ENCODE measurements at places on chromosomes 7 and 10.

DNA sequence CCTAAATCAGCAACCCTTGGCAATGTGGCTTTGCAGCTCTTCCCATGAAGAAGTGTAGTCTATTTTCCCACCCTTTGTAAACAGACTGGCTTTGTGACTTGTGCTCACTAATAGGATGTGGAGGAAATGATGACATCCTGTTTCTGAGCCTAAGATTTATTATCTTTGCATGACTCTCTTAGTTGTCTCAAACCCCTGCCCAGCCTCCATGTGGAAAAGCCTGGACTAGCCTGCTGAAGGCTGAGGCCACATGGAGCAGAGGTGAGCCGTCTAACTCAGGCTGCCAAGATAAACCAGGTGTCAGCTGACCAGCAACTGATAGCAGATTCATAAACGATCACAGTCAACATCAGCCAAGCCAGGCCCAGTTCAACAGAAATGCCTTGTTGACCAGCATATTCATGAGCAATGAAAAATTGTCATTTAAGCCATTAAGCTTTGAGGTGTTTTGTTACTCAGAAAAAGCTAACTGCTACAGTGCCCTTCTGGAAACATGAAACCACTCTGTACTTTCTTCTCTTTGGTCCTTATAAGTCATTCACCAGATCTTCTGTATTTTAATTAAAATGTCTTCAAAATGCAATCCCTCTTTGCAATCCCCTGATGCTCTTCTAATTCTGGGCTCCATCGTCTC is 586.3 kb upstream of the ANKRD30A start:
- no peak for DNase-seq

DNA sequence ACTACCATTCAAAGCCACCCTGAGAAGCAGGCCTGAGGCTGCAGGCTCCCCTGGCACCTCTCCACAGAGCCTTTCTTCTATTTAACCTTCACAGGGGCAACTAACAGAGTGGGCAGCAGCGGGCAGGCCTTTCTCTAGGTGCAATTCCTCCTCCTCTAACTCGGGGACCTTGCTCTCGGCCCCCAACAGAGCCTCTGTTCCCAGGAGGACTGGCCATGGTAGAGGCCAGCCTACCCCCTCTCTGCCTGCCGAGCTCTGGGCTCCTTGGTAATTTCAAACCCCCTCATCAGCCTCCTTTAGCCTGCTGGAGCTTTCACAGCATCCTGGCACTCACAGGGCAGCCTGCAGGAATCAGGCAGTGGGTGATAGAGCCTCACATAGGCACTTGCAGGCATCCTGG is 920.8 kb upstream of the ZNF722 start:
- no peak for DNase-seq

GRCh38 chr10:61280303-61280702 is 172.9 kb downstream of the TMEM26 start:
- DNase-seq = no peak

DNA sequence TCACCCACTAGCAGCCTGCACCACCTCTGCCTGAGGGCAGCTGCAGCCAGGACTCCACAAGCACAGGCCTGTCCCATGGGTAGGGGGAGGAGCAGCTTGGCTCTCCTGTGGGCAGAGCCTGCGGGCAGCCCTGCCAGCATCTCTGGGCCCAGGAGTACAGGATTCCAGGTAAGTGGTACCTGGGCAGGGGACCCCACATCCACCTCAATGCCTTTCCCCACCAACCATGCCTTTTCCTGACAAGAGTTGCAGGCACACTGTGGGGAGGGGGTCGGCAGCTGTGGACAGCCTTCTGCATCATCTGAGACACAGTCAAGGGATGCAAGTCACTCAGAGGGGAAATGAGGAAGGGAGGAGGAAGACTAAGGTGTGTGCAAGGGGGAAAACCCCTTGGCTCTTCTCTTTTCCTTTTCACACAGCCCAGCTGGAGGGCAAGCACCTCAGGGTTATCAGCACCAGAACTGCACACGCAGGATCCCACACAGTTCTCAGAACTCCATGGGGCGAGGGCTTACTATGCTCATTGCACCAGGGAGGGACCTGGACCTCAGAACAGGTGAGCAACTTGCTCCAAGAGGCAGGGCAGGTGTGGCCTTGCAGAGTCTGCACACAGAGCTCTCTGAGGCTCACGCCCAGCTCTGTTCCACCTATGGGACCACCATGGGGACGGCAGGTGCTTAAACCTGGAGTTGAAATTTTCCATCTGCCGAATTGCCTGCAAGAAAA is 16.5 kb upstream of the ANTXRL start:
- no peak for DNase-seq

DNA sequence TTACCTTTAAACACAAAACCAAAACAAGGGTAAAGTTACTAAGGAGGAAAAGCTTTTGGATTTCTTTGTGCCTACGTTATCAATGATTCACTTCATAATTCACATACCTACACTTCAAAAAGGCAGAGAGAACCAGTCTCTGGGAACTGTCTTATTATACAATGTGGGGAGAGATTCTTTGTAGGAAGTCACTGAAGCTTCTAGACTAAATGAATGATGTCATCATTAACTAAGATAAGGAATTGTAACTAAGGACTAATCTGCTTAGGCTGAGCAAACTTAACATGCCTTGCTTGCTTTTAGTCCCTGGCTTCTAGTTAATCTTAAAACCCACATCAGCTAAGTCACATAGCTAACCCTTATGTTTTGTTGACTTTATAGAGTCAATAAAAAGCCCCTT is 771.2 kb downstream of the NXPH1 start:
- DNase-seq = no peak

GRCh38 chr10:29081951-29082685 is 206.8 kb upstream of the LYZL1 start:
- no peak for DNase-seq

GRCh38 chr7:151426904-151427704 is 12.8 kb downstream of the CRYGN start:
- DNase-seq = no peak

- DNase-seq = no peak
Observed at GRCh38 chr10:129023082-129023481, 444.0 kb upstream of the MGMT start.

DNA sequence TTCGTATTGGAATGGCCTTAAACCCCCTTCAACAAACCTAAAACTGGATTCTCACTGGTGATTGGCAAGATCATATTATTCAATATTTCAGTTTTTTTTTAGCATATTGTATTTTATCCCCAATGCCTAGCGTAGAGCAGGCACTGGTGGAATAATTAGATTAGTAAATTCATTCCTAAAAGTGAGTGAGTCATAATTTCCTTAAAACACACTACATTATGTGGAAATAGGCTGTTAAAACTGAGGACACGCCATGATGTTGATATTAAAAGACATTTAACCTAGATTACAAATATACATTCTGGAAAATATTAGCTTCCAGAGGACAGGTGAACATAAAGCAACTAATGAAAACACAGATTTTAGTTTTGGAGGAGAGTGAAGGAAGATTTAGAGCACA is 463.9 kb downstream of the PARD3 start:
- no peak for DNase-seq

DNA sequence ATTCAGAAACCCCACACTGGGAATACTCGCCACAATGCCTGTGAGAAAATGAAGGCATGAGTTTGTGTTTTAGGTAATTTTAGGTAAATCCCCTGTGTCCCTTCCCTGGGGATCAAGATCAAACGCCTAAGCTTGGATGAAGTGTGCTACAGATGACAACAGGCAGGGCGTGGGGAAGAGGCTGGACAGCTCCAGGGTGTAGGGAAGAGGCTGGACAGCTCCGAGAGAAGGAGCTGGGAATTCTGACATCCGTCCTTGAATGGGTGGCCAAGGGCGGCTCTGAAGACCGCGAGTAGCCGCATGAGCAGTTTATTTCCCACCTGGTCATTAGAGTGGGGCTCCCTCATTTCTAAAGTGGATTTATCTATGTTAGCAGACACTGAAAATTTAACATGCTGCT is 109.7 kb downstream of the RAMP3 start:
- DNase-seq = no peak

DNA sequence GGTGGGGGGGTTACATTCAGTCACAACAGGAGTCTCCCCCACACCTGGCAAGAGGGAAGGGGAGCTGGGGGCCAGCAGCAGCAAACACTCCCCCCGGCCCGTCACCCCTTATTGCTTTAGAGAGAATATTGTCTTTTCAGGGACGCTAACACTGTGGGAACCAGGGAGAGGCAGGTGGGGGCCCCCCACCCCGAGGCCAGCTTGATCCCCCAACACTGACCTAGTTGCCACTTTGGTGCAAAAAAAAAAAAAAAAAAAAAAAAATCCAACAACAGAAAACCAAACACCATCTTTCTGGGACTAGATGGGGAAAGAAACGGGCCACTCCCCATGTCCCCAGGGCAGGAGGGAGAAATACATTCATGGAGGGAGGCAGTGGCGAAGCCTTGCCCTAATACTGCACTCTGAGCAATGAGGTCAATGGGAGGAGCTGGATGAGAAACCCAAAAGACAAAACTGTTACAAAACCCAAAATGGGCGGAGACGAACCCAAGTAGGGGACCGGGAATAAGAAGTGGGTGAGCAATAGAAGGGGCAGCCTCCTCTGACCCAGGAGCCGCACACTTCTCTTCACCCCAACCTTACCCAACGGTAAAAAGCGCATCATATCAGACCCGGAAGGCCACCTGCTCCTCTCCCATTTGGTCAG is 6.5 kb downstream of the GNB2 start:
- no peak for DNase-seq

- DNase-seq = no peak
Observed at GRCh38 chr7:69199661-69200060, 398.6 kb upstream of the AUTS2 start.

DNA sequence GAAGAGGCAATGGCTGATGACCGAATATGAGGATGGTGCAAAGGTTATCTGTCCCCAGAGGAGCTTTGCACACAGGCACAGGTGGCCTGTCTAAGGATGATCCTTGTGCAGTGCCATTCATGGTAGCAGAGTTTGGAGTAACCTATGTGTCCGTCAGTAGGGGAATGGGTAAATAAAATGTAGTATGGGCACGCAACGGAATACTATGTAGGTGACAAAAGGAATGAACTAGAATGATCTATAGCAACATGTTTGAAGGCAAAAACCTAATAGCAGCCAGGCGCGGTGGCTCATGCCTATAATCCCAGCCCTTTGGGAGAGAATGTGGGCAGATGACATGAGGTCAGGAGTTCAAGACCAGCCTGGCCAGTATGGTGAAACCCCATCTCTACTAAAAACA is 41.6 kb upstream of the ECHDC3 start:
- no peak for DNase-seq

- no peak for DNase-seq
Observed at GRCh38 chr10:93211991-93212390, 138.3 kb downstream of the CYP26A1 start.

DNA sequence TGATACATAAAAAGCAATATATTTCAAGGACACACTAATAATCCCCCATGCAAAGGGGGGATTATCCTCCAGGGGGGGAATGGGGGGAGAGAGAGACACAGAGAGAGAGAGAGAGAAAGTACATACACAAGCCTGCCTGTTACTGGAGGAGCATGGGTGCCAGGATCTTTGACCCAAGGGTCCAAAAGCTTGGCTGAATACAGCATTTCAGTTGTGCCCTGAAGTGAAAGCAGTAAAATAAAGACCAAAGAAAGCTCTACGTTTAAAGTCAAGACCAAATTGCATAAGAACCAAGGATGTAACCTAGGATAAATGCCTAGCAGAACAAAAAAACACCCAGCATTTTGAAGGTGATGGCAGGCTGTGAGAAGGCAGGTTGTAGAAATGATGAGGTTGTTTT is 27.8 kb upstream of the ITGB8 start:
- no peak for DNase-seq

- DNase-seq = no peak
Observed at GRCh38 chr7:77923419-77923818, 124.8 kb downstream of the PHTF2 start.

- DNase-seq = no peak
Observed at GRCh38 chr7:143027032-143027431, at the start of gene OR9A2. Gene OR9A2 (minus strand): TSS chr7:143027132. CDS start chr7:143027132, 0 bp downstream.

DNA sequence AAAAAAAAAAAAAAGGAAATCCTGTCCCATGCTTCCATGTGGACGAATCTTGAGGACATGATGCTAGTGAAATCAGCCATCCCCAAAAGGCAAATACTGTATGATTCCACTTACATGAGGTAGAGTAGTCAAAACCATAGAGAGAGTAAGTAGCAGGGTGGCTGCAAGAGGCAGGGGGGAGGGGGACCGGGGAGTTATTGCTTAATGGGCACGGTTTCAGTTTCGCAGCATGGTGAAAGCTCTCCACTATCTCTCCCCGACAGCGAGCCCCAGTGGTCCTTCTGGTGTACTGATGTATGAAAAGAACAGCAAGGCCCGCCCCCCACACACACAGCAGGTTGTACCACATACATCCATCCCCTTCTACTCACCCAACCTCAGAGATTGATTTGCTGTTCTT is 32.8 kb downstream of the NOD1 start:
- peak; percentile 65 for DNase-seq

DNA sequence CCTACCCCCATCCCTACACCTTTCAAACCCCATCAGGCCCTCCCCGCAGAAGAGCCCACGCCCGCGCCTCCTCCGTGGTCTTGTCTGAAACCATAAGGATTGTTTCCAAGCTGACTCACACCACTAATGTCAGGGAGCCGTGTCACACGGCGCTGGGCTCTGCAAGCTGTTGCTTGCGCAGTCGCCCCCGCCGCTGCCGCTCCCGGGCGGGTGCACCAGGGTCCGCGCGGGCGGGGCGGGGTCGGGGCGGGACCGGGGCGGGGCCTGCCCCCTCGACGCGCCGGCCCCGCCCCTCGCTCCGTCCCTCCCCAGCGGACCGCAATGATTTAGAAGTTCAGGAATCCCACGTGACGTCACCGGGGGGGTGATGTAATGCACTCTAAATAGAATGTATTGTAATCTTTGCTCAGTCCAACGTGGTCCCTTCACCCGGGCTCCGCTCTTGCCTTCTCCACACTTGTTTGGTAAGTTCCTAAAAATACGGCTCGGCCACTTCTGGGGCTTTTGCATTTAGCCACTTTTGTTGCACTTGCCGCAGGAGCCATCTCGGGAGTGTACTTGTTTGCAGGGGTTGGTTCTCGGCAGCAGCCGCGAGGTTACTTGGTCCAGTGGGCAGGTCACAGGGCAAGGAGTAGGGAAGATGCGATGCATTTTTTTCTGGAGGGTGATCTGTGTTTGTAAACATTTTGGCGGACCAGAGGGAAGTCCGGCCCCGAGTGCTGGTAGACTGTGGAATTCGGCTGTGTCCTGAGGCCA is 3.2 kb upstream of the CREB5 start:
- DNase-seq = peak; percentile 52

- peak; percentile 59 for DNase-seq
Observed at GRCh38 chr10:29470355-29470705, 164.4 kb downstream of the SVIL start.

GRCh38 chr10:42975005-42975493 is 101.8 kb upstream of the RET start:
- no peak for DNase-seq

- no peak for DNase-seq
Observed at GRCh38 chr7:100641463-100641859, at the start of gene TFR2. Gene TFR2 (minus strand): TSS chr7:100641552. CDS start chr7:100641509, 43 bp downstream.

GRCh38 chr10:9900751-9901150 is 1116.9 kb upstream of the CELF2 start:
- DNase-seq = no peak

DNA sequence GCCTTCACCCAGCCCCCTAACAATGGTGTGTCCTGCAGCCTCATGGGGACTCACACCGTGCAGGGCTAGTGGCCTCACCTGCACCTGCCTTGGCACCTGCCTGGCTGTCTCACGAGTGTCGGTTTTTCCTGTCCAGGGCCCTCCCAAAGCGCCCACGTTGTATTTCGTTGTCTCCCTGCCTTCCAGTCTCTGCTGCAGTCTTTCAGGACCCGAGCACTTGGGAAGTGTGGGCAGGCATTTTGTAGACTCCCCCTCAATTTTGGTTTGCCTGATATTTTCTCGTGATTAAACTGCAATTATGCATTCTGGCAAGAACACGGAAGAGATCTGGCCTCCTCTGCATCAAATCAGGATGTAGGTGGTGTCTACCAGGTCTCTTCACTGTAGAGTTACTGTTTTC is 17.9 kb downstream of the BNIP3 start:
- DNase-seq = no peak

Measured in HAP-1 (cell line).